ENCODE measurements at places on chromosomes 1 and 21.

DNA sequence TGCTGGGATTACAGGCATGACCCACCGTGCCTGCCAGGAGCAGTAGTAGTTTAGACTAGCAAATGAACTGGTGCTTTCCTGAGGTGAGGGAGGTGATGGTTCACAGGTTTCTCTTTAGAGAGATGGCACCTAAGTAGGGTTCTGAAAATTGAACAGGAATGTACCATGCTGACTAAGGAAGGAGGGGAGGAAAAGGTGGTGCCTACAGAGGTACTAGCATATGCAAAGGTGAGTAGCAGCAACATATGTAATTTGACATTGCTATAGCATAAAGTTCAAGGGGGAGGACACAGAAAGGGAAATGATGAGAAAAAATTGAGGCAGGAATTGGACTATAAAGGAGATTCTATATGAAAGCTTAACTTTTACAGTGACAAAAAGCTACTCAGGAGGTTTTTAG, 65.9 kb upstream of the RBM34 start:
- DNase-seq, result no peak

DNA sequence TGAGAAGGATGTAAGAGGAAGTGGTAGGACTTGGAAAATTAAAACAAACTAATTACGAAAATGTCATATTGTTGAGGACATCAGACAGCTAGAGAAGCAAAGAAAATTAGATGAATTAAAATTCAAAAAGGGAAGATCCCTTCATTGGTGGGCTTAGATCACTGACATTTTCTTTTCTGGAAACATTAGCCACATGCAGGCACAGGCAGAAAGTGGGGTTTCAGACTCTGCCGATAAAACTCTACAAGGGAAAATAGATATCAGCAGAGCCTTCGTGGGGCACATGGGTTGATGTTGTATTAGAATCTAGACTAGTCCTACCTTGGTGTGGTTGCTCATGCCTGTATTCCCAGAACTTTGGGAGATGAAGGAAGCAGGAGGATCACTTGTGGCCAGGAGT, 12.4 kb upstream of the RGS1 start:
- no peak for DNase-seq

GRCh38 chr1:172723251-172723650, 64.3 kb downstream of the FASLG start:
- DNase-seq, result peak; percentile 64

DNA sequence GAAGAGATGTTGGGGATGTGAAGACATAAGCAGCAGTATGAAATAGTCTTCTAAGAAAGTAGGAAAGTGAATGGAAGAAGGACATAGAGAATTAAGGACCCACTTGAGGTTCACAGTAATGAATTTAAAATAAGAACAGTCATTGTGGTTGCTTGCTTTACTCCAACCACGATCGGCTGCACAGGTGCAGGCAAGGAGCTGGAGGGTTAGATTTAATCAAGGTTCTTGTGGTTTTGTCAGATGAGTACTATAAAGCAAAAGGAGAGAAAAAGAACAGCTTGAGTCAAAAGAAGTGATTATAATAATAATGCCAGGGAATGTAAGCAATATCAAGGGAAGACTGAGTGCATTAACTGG, 46.1 kb upstream of the RBM34 start:
- DNase-seq, result no peak

DNA sequence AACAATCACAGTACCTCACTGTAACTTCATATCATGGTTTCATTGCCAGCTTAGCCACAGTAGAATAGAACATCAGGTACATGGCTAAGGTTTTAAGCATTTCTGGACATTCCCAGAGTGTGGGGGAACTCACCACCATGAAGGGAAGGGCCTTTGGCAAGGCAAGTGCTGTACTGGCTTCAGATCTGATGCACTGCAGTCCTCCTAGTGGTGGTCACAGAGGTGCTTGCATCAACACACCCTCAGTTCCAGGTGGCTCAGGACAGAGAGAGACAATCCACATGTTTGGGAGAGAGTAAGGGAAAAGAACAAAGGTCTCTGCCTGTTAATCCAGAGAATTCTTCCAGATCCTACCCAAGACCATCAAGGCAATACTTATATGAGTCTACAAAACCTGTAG, 528.4 kb upstream of the RGS18 start:
- no peak for DNase-seq

- peak; percentile 88 for DNase-seq
Observed at GRCh38 chr1:111592389-111593361, 26.9 kb upstream of the RAP1A start.

DNA sequence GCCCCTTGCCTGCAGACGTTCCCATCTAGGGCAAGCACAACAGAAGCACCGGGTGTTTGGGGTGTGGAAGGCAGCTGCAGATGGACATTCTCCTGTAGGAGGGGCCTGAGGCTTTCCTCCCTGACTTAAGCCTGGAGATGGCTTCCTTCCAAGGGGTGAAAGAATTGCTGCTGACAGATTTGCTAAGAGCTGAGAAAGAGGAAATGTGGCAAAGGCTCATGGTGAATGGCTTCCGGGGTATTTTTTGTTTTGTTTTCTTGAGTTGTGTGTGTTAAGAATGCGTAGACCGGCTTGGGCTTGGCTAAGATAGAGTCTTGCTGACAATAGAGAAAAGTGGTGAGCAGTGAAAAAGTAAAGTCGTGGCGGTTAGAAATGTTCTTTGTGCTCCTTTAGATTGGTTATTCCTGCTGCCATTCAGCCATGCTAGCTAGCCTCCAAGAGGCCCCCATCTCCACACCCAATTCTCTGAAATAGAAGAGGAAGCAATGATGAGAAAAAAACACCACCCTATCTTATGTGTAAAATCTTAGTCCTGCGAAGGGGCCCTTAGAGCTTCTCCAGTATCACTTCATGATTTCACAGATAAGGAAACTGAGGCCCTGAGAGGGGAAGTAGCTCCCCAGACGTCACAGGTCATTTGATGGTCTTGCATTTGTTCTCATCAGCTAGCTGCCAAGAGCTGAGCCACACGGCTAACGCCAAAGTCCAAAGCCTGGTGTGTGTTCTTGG, 36.9 kb downstream of the EIF2D start:
- peak; percentile 84 for DNase-seq

DNA sequence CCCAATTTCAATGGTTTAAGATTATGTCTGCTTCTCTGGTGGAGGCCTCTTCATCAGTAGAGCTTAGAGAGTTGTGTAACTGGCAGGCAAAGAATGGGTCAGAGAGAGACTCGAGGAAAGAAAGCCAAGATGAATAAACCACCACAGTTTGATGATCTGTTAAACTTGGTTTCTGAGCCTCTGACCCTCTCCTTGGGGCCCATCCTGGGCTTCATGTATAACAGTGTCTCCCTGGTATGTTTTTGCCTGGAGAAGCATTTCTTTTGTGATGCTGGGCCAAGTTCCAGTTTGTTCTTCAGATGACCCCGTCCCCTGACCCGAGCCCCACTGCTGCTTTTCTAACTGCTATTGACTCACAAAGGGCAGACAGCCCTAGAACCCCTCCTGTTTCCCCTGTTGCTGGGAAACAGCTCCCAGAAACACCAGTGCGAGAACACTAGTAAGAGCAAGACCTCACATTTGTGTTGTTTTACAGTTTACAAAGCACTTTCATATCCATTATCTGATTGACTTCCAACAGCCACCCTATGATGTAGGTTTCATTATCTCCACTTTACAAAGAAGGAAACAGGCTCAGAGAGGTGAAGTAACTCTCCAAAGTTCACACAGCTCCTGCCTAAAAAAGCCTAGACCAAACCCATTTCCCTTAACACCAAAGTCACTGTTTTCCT, 9.0 kb downstream of the CD2 start:
- no peak for DNase-seq

DNA sequence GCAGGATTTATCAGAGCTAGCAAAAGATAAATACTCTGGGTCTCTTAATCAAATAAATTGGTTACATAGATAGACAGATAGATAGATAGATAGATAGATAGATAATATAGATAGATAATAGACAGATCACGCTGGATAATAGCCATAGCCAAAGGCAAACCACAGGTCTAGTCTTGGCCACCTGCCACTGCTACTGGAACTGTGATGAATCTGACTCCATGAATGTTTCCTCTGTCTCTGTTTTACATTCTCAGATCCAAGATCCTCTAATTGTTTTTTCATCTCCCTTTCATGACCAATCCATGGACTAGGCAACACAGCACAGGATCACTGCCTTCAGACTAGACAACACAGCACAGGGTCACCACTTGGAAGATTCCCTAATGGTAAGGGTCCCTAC, 444.7 kb upstream of the NFIA start:
- no peak for DNase-seq

DNA sequence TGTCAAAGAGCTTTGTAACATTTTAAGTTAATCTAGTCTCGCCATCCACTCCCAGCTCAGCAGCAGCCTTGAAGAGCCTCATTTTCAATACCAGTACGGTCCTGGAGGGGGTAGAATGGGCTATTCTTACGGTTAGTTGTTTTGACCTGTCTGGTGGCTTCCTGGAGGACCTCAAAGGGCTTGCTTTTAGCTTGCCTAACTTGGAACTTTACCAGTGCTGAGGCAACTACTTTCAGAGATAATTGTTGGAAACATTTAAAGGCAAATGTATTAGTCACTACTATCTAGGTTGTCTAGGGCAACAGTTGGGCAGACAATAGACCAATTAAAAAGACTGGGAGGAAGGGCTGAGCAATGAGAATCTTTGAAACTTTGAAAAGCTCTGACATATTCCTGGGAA, 56.0 kb downstream of the TTLL7 start:
- no peak for DNase-seq

- DNase-seq, result peak; percentile 12
Observed at GRCh38 chr1:41980827-41981653, 62.3 kb upstream of the HIVEP3 start.

DNA sequence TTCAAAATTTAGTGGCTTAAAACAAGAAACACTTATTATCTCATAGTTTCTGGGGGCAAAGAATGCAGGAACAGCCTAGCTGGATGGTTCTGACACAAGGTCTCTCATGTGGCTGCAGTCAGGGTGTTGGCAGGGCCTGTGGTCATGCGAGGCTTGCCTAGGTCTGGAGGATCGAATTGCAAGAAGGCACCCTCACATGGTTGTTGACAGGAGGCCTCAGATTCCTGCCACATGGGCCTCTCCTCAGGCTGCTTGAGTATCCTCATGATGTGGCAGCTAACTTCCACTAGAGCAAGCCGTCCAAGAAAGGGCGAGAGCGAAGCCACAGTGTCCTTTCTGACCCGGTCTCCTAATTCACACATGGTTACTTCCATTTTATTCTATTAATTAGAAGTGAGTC, 6.2 kb upstream of the NRIP1 start:
- no peak for DNase-seq

GRCh38 chr1:102872097-102872496, 236.2 kb downstream of the COL11A1 start:
- DNase-seq, result no peak

DNA sequence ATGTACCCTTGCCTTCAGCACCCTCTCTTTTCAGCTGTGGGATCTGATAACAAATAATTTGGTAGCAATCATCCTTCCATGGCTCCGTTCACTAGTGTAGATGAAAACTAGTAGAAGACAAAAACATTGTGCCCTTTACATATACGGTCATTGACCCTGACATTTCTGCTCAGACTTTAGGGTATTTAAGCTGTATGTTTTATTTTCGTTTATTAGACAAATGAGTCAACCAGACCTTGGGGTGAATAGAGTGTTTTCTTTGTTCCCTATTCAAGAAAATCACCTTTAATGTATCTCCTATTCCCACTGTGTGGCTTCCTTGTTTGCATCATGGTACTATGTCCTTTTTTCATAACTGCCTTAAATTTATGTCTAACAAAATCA, 187.3 kb downstream of the VAV3 start:
- no peak for DNase-seq
